Activated CD8-positive, alpha-beta memory T cell treated with anti-CD3 and anti-CD28 coated beads, Interleukin-2, amount 50 U/mL, for 4 hours (primary cell): ENCODE measurements at places on chromosomes 12 and 14.

DNA sequence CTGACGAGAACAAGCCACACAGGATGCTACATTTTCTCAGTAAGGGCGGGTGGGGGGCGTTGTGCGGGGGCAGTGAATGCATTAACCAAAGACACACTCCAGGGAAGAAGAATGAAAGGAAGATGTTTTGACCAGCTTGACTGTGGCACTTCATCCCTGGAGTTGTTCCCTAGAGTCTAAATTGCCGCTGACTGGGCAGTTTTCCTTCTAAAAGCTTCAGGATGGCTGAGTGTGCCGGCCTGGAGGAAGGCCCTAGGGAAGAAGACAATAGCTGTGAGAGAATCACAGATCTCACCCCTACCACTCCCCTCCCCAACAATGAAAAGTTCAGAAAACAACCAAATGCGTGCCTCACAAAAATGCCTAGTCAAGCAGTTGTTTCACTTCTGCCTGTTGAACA, 67.2 kb downstream of the NKX2-1 start:
- DNase-seq, result no peak

DNA sequence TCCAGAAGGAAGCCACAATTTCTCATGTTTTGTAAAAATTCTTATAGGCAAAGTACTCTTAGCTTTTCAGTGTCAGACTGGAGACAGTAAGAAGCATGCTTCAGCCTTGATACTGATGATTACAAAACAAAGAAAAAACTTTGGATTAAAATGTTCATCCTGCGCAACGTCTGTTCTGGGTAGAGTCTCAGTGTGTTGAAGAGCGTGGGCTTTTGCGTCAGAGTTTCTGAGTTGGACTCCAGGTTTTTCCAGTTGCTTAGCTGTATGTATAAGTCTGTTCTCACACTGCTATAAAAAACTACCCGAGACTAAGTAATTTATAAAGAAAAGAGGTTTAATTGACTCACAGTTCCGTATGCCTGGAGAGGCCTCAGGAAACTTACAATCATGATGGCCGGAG, 508.1 kb downstream of the DIO2 start:
- DNase-seq, result no peak

DNA sequence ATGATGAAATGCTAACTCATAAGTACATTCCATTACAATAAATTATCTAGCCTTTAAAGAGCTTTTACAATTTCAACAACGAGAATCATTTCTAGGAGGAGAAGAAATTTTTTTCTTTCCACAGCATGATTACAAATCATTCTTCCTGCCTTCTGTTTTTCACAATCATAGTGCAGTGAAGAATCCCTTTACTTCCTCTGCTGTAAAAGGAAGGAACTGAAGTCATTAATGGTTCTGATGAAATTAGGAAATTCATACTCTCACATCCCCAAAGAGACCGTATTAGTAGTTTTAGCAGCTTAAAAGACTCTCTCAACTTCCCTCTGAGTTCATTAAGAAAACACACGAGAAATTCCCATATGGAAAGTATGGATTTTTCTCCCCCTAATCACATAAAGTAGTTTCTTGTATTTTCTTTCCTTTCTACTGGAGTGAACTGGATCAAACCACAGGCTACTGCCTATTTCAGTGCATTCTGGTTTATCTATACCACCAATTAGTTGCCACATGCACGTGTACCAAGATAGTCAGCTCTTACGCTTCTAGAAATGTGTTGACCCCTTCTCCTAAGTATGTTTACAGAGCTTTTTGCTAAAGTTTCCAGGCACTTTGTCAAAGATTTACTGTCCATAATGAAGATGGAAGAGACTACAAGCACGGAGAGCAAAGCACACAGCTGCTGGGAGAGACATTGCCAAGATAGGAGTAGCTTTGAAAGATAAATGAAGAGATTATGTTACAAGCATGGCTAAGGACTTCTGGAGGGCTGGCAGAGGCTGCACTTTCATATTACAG, 58.9 kb upstream of the KITLG start:
- DNase-seq, result no peak

DNA sequence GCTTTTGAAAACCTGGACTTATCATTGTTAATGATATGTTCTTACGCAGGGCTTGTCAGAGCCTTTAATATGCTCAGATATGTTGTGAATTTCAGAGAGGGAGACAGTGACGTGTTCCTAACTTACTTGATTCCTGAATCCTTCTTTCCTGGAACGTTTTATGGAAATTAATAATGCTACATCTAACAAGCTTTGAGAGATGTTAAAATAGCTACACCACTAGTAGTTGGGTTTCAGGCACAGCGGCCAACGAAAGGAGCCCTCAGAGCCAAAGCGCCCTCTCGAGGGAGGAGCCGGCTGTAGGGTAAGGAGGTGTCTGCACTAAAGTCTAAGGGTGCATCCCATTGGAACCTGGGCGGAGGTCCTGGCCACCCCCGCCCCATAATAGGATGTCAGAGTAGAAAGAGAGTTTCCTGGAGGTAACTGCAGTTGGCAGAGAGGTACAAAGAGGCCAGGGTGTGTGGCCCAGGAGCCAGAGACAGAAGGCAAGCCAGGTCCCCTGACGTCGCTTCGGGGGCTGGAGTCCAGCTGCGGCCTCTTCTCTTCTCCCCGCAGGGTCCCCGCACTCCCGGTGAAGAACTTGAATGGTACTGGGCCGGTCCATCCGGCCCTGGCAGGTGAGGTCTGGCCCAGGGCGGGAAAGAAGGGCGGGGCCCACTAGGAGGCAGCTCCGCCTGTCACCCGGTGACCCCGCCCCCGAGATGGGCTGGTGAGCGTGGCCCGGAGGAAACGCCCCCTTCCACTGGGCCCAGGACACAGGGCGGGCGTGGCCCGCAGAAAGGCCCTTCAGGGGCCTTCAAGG, 36.3 kb downstream of the DTX1 start:
- no peak for DNase-seq

DNA sequence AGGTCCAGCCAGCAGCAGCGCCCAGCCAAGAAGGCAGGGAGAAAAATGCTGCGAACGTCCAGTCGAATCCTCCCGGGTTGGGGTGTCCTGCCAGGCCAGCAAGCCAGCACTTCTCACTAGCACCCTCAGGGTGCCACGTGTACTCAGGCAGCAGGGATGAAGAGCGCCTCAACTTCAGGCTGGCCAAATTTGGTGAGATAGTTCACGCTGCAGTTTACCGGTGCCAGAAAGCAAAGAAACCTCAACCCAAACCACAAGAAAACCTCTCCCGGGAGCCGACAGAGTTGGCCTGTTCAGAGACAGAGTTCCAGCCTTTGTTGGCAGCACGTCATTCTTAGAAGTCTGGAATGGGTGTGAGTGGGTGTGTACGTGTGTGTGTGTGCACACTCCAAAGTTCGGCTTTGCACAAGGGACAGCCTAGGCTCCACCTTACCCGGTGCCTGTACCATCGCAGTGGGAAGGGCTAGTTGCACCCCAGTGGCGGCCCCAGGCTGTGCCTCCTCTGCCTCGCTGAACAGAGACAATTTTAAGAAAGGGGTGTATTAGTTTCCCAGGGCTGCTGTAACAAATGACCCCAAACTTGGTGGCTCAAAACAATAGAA, 42.1 kb downstream of the ELK3 start:
- no peak for DNase-seq

DNA sequence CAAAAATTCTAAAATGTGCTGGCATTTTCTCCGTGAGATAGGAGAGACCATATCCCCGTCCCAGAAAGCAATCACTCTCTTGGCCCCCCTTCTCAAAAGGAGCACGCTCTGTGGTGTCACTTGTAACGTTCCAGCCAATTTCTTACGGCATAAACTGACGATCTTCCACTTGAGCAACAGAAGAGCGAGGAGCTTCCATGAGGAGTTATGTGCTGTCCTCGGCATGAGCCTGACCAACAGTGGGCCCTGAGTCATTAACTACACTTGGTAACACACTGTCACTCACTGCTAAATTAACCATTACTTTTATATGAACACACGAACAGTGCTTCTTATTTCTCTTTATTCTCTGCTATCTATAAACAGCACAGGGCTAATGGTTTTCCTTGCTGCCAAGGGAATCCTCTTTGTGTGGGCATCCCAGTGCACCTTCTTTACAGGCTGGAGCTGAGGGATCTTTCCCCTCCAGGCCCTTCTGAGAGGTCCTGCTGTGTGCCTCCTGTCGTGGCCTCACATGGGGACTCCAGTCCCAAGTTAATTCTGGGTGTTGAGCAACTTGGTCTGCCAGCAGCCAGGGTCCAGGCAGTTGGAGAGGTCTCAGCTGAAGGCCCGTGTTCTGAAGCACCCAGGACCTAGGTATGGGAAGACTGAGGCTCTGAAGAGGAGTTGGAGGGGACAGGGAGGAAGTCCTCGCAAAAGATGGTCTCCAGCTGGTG, 9.4 kb downstream of the SLC6A13 start:
- DNase-seq, result no peak

DNA sequence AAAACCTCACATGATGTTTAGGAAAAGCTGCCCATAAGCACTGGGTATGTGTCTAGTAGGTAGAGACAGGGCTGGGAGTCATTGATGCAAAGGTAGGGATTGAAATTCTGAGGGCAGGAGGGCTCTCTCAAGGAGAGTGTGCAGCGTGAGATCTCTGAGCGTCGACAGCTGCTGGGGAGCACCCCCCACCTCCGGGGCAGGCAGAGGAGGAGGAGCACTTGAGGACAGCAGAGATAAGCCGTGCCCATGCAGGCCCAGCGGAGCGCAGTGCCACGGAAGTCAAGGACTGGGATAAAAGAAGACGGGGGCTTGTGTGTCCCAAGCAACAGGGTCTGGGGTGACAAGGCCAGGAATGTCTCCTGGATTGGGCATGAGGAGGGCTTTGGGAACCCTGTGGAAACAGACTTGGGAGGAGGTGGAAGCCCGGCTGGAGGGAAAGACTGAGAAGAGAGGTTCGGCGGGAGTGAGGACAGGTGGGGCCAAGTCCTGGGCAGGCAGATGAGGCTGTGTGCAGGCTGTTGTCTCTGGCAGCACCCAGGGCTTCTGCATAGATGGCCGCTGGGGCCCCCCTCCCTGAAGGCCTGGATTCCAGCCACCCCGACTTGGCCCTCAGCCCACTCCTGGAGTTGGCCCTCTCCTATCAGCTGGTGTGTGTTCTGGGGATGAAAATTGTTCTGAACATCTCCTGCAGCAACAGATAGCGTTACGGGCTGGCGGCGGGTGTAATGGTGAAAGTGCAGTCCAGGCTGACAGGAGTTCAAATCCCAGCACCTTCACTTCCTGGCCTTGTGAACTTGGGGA, 1.9 kb downstream of the CACNA2D4 start:
- no peak for DNase-seq

- DNase-seq, result no peak
These were observed 19.1 kb downstream of the TPCN1 start for GRCh38 chr12:113240395-113240794.

DNA sequence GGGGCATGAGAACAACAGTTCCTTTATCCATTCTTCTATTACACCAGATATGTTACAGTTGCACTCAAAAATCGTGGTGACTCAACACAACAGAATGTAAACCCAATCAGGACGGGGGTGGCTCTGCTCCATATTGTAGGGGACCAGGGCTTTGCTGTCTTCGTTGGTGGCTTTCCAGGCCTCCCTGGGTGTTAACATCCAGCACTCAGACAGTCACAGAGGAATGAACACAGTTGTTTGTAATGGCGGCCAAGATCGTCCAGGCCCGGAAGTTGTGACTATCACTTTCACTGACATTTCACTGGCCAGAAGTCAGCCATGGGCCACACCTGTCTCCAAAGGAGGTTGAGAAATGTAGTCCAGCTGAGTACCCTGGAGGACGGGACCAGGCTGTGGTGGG, 204.1 kb downstream of the CACNA1C start:
- no peak for DNase-seq

DNA sequence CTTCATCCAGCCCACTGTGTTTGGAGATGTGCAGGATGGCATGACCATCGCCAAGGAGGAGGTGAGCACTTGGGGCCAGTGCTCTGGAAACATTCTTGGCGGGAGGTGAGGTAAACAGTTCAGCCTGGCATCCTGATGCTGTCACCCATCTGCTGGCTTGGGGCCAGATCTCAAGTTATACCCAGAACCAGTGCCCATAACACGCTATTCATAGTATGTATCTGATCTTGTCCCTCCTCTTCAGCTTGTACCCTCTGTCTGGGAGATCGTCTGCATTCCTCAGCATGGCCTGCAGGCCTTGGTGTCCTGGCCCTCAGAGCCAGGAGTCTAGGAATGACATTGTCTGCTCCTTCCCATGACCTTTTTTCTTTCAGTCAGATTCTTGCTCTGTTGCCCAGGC, 31.4 kb downstream of the ALDH2 start:
- DNase-seq, result no peak

DNA sequence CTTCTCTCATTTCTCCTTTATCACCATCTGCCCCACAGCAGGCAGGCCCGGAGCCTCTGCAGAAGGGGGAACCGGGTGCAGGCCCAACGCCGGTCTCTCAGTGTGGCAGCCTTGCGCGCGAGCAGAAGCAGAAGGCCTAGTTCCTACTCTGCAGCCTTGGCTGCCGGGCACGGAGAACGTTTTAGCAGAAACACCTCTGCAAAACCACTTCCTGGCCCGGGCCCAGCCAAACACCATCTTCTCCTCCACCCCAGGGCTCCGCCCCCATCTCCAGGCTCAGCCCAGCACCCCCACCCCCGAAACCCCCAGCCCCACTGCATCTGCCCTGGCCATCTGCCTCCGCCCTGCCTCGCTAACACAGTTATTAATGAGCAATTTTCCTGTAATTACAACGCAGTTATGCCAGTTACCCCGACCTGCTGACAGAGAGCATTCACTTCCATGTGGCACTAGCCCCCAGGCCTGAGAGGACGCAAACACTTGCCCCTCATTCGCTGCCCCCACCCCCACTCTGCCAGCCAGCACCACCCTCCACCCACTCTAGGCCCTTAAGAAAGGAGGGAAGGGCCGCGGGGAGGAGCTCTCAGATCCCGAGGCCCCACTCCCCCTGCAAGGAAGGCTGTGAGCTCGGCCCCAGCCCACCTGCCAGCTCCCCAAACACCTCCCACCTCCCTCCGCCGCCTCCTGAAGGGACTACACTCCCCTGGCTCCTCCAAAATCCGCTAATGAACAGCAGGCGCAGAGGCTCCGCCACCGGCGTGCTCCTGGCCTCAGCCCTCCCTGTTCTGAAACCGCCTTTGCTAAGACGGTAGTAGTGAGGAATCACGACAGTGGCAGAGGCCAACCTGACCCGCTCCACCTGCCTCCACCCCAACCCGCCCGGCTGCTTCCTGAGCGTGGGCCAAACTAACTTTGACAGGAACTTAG, 44.7 kb upstream of the FBRSL1 start:
- peak; percentile 71 for DNase-seq

GRCh38 chr12:3802721-3803120, 49.8 kb upstream of the CRACR2A start:
- DNase-seq, result no peak

- DNase-seq, result no peak
These were observed 11.5 kb downstream of the SERPINA11 start for GRCh38 chr14:94441130-94441529.

DNA sequence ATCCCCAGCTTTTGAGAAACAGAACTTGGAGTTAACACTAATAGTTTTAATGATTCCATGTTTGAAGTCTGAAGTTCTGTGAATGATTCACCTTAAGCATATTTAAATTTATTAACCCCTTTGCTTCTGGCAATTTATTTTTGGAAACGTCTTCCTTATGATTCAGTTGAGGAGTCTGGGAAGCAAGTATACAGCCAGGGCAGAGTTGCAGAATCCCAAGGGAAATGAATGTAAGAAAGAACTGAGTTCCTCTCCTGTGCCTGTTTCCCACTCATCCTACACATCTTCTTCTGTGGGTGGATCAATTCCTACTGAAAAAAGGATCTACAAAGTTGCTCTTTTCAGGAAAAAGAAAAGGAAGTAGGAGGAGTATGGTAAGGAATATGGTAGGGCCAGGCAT, 108.2 kb upstream of the CCDC91 start:
- DNase-seq, result no peak

- DNase-seq, result no peak
These were observed 8.7 kb downstream of the WNT1 start for GRCh38 chr12:48986720-48987291.
